ENCODE measurements at places on chromosomes 4 and X.

DNA sequence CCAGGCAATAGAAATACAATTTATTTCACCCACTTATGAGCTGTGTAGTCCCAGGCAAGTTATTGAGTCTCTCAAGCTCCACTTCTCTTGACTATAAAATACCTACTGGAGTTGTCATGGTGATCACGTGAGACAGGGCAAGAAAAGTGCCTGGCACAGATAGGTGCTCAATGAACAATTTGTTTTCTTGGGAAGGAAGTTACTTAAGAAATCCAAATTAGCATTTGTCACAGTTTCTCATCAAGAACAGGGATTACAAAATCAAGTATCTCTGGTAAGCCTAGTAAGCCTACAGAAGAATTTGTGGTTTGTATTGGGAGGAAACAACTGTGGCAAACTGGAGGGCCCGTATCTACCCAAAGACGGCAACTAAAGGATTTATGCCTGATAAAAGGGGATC, 37.5 kb upstream of the RASGEF1B start:
- no peak for DNase-seq

- no peak for DNase-seq
Observed at GRCh38 chrX:43618366-43619205, 37.5 kb upstream of the MAOA start.

DNA sequence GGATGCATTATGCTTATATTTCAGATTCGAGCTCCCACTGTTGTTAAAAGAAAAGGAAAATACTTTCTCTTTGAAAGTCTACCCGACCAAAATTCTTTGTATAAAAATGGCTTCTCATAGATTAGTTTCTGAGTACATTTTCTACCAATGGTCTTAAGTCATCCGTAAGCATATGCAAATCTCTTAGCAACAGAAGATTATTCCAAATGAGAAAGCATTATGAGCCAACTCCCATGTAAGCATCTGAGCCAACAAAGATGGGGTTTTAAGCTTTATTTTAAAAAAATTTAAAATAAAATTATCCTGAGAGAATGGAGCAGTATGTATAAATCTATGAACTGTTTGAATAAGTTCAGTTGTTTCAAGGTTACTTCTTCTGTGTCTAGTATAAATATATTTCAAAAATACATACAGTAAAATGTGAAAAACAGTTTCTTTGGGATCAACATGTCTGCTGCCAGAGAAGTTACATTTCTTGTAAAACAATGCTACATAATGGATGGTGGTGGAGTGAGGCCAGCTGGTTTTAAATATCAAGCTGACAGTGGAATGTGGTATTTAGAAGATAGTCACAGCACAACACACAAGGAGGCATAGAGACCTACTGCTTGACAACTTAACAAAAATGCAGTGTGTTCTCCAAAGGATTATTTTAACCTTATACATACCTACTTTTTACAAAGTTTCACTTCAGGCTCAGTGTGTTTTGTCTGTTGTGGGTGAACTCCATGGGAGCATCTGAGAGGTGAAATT, 199.5 kb upstream of the DIPK2B start:
- no peak for DNase-seq

GRCh38 chrX:66638591-66639500, at the start of gene EDA2R:
EDA2R (minus strand) TSS chrX:66639078; CDS start chrX:66616020, 23,058 bp downstream.
- DNase-seq: peak; percentile 7

GRCh38 chr4:98908703-98909262, 20.1 kb downstream of the EIF4E start:
- DNase-seq: no peak

- peak; percentile 49 for DNase-seq
Observed at GRCh38 chr4:176451443-176451842, 131.7 kb downstream of the SPCS3 start.

GRCh38 chrX:14476205-14476604, 53.1 kb upstream of the GLRA2 start:
- DNase-seq: no peak

DNA sequence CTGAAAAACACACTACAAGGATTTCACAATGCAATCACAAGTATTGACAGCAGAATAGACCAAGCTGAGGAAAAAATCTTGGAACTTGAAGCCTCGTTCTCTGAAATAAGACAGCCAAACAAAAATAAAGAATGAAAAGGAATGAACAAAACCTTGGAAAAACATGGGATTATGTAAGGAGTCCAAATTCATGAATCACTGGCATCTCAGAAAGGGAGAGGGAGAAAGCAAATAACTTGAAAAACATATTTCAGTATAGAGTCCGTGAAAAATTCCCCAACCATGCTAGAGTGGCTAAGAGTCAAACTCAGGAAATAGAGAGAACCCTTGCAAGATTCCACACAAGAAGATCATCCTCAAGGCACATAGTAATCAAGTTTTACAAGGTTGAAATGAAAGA, 178.5 kb upstream of the CTSO start:
- DNase-seq: no peak

DNA sequence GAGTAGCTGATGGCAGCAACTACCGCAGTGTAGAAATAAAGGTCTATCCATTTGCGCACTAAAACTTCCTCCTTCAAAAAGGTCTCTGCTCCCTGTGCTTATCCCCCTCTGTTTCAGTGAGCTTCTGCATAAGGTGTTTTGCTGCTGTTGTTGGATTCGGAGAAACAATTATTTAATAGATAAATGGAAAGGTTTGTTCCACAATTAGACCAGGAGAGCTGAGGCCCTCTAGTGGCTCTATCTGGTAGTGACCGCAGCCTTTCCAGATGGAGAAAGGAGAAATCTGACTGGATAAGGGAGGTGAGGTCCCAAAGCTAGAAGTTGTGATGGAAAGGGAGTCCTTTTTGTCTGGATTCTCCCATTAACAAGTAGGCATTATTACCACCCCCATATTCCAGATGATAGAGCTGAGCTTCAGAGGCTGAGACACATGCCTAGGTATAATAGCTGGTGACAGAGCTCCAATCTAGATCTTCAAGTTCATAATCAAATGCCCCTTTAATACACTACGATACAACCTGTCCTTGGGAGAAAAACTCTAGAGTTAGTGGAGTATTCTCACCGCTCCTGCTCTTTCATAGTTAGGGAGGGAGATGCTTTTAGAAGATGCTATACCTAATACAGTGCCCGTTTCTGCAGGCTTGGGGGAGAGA, 5.1 kb upstream of the GABRQ start:
- DNase-seq: no peak

DNA sequence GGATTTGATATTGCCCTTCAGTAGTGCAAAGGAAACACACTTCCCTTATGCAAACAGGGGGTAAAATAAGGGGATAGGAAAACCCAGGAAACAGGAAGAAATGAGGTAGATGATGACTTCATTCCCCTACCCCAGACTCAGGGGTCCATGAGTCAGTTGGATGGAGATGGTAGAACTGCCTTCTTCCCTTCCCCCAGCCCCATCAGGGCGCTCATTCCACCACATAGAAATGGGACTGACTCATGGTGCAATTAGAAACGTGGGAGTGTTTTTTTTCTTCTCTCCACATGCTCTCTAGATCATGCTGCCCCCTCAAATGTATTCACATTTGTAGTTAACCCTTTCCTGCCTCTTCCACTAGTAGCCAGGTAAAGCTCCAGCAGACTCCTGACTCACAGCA, 23.1 kb upstream of the ARMCX2 start:
- DNase-seq: no peak

DNA sequence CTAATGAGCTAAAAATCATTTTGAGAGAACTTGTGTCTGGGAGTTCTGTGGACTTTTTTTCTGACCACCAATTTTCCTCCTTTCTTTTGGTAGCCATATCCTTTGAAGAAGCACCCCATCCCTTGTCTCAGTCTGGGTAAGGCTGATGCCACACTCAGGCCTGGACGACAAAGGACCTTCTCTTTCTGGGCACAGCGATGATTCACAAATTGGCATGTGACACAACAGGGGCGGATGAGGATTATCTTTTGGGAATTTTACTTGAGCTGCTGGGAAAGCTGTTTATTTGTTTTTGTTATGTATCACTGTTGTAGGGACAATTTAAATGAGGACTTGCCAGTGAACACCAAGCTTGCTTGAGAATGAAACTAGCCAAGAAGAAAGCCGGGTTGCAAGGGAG, 233.4 kb upstream of the HAND2 start:
- DNase-seq: no peak

DNA sequence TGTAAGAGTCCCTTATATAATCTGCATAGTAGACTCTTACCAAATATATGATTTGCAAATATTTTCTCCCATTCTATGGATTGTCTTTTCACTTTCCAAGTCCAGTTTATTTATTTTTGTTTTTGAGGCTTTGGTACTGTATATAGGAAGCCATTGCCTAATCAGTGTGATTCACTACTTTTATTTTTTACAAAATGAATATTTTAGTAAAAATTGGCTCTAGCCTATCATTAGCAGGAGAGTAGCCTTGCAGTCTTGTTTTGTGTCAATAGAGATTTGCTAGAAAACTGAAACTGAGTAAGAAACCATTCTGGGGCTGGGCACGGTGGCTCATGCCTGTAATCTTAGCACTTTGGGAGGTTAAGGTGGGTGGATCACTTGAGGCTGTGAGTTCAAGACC, 199.9 kb upstream of the MAB21L2 start:
- DNase-seq: no peak

DNA sequence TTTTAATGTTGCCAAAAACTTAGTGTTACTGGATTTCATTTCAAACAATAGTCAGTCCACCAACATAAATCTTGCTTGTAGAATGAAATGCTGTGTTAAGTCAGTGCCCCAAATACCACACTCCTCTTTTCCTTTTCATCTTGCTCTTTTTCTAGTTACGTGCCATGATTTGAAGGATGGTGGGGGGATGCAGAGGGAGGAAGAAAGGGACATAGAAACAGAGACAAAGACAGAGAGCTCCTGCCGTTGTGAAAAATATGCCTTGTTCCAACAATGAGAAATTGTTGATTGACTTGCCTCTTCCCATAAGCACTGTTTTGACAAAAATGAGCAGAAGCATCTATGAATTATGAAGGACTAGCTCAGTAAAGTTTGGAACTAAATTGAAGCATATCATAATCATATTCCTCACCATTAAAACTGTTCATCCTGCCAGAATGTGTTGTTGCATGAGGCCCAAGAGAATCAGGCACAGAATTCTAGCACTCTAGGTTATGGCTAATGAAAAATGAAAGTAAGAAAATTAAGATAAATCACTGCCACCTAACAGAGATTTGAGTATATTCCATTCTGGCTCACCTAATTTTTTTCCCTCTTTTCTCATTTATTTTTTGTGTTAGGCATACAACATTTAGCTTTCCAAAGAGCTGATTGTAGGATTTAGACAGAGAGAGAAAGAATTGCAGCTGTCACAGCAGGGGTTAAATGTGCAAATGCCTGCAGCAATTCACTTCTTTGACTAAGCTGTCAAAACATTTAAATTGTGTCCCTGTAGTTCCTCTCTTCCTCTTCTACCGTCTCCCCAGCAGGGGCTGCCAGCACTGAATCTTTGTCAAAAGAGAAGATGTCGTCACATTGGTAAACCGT, 111.6 kb upstream of the PTPN13 start:
- no peak for DNase-seq

- no peak for DNase-seq
Observed at GRCh38 chr4:11426003-11426402, 2.7 kb downstream of the HS3ST1 start.

- DNase-seq: no peak
Observed at GRCh38 chr4:147560625-147561024, 56.6 kb upstream of the TMEM184C start.

GRCh38 chr4:173281406-173282255, 52.5 kb downstream of the HMGB2 start:
- no peak for DNase-seq

- no peak for DNase-seq
Observed at GRCh38 chr4:61425315-61425714, 225.2 kb downstream of the ADGRL3 start.

- no peak for DNase-seq
Observed at GRCh38 chr4:185993328-185993973, 75.5 kb upstream of the TLR3 start.

DNA sequence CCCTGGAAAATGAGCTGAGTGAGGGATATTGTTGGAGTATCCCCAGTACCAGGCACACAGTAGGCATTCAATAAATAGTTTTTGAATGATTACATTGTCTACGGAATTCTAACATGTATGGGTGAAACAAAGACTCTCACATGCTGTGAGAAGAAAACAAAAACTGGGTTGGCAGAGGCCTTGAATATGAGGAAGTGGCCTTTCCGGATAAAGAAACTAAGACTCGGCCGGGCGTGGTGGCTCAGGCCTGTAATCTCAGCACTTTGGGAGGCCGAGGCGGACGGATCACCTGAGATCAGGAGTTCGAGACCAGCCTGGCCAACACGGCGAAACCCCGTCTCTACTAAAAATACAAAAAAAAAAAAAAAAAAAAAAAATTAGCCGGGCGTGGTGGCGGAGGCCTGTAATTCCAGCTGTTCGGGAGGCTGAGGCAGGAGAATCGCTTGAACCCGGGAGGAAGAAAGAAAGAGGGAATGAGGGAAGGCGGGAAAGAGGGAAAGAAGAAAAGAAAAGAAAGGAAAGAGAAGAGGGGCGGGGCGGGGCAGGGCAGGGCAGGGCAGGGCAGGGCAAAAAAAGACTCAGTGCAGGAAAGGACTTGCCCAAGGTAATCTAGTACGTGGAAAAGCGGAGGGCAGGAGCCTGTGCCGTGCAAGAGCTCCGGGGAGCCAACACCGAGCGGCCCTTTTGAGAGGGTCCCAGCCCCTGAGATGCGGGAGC, 689 bp upstream of the TMA16 start:
- DNase-seq: no peak

DNA sequence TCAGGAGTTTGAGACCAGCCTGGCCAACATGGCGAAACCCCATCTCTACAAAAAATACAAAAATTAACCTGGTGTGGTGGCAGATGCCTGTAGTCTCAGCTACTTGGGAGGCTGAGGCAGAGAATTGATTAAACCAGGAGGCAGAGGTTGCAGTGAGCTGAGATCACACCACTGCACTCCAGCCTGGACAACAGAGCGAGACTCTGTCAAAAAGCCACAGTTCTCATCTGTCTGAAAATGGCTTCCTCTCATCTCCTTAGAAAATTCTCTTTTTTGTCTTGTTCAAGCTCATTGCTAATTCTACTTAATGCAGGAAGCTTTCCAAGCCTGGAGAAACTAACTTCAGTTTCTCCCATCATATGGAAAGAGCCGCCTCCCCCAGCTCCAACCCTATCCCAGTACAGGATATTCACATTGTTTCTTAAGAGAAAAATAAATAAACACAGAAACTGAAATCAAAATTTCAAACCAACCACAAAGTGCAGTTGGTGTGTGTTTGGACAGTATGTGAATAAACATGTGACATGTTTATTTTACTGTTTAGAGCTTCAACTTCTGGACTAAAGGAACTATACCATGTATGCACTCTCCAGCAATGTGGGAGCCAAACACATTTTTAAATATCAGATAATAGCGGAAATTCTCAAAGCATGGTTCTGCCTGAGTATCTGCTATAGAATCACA, 55.0 kb upstream of the GAB1 start:
- no peak for DNase-seq

DNA sequence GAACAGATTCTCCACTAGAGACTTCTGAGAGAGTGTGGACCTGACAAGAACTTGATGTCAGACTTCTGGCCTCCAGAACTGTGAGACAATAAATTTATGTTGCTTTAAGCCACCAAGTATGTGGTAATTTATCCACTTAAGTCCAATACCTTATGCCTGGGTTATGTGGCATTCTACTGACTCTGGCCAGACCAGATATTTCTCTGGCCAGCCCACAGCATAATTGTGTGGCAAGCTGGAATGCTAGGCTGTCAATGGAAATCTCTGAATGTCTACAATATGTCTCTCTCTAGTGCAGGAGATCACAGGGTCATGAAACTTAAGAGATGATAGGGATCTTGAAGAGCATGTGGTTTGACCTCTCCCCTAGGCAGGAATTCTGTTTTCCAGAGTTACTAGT, 251.0 kb downstream of the ZNF674 start:
- no peak for DNase-seq

All from anterior cingulate cortex (tissue), 58 donors.